NCI-H526 (cell line): ENCODE measurements at places on chromosomes 7 and 10.

GRCh38 chr7:131288450-131288849, 39.2 kb upstream of the MKLN1 start:
- DNase-seq: no peak

DNA sequence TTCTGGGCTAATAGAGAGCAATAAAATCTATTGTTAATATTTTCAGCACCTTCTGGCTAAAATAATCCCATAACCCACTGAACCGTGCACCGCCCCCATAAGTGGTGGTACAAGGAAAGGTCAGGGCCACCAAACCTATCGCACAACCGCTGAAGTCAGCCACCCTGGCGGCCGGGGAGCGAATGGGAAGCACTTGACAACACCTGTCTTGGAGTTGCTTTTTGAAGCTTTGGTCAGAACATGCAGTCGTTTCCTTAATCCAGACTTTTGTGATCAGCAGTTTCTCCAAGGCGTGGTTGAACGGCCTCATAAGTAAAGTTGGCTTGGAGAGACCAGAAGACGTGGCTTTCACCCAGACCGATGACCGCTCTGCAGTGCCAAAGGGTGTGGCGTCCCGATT, 97.4 kb downstream of the DNAJB6 start:
- no peak for DNase-seq

GRCh38 chr7:144786079-144786478, 49.8 kb downstream of the TPK1 start:
- DNase-seq: no peak

GRCh38 chr10:109851616-109852474, 71.5 kb downstream of the XPNPEP1 start:
- DNase-seq: no peak

DNA sequence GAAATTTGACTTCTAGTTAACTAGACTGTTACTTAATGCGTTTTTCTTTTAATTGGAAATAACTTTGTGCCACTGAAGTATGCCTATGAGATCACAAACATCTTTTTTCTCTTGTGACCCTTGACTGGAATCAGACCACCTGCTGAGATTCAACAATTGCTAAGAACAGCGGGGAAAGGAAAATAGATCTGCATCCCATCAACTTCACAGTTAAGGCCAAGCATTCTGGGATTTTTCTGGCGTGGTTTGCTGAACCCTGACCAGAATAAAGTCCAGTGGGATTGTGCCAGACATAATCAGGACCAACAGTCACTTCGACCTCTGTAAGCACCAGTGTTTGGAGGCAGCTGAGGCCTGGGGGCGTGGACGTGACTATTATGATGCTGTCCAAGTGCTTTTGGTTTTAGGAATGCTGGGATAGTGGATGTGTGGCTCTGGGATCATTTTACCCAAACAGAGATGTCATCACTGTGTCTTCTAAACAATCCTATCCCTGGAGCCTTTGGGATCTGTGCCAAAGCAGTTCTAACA, 373.3 kb upstream of the PRKCQ start:
- DNase-seq: no peak

DNA sequence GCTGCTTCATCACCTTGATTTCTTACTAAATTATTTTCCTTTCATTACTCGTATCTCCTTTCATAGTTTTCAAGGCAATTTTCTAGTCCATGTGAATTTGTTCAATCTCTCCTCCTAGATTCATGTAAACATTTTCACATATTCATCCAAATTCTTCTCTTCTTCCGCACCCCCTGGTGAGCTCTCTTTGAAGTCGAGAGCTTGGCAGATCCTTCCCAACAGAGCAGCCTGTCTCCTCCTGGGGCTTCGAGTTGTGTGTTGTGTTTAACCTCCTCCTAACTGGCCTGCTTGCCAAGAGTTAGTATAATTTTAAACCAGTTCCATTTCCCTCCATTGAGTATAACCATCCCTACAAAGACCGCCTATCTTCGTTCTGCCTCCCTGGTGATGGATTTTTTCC, 272.4 kb upstream of the CELF2 start:
- DNase-seq: no peak

DNA sequence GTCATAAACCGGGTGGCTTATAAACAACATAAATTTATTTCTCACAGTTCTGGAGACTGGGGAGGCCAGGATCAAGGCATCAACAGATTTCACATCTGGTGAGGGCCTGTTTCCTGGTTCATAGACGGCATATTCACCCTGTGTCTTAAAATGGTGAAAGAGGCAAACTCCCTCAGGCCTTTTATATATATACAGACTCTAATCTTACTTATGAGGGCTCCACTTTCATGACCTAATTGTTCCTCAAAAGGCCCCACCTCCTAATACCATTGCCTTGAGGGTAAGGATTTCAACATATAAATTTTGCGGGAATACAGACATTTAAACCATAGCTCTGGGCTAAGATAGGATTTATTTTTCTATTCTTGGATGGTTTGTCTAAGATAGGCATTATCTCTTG, 187.2 kb downstream of the PPP1R3A start:
- DNase-seq: no peak

GRCh38 chr7:83593921-83594475, 54.9 kb downstream of the SEMA3E start:
- no peak for DNase-seq

GRCh38 chr7:29486191-29486700, 77.4 kb upstream of the PRR15 start:
- no peak for DNase-seq

DNA sequence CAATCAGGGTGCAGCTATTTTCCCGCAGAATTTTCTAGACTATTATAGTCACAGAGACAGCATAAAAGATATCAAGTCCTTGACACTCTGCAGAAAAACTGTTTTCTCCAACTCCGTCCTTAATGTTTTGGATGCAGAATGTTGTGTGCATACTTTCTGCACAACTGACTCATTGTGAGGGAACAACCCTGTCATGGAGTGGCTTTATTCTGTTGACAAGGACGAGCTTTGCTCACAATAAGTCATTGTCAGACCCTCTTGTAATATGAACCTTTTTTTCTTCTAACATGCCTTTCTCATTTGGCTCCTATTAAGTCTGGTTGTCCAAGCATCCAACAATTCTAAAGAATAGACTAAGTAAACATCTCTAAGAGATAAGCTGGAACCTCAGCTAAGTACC, 17.3 kb downstream of the ABCB4 start:
- no peak for DNase-seq

DNA sequence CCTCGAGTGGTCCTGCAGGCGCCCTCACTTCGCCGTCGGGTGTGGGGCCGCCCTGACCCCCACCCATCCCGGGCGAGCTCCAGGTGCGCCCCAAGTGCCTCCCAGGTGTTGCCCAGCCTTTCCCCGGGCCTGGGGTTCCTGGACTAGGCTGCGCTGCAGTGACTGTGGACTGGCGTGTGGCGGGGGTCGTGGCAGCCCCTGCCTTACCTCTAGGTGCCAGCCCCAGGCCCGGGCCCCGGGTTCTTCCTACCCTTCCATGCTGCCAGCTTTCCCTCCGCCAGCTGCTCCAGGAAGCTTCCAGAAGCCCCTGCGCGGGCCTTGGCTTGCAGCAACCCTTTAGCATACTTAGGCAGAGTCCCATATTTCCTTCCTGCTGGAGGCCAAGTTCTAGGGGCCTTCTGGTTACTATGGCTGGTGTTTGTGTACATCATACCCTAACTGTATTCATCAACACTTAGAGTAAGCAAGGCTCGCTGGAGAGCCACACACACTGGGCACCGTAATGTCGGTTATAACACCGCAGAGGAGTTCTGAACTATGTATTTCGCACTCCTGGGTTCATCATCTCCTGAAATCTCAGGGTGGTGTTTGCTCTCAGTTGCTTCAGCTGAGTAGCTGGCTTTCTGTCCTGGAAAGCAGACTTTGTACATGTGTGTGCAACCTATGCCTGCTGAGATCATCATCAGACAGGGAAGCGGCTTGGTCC, 471 bp downstream of the MGMT start:
- no peak for DNase-seq

DNA sequence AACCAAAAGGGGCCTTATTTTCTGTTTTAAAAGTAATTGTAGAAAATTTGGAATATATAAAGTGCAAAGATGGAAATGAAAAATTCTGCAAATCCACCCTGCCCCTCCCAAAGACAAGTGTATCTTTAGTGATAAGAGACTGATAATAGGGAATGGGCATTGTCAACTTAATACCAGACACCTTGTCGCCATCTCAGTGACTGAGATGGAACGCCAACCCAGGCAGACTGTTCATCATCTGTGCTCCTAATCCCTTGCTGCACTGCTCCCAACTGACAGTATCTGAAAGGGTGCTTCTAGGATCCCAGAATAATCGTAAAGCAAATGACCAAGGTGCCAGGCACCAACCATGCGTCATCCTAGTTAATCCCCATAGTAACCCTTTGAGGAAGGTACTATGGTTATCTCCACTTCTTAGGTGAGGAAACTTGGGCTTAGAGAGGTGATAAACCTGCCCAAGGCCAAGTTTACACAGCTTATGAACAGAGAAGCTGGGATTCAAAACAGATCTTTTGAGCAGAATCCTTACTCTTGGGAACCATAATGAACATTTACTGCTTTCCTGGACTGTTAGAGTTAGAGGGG, 583.7 kb downstream of the GATA3 start:
- DNase-seq: no peak

DNA sequence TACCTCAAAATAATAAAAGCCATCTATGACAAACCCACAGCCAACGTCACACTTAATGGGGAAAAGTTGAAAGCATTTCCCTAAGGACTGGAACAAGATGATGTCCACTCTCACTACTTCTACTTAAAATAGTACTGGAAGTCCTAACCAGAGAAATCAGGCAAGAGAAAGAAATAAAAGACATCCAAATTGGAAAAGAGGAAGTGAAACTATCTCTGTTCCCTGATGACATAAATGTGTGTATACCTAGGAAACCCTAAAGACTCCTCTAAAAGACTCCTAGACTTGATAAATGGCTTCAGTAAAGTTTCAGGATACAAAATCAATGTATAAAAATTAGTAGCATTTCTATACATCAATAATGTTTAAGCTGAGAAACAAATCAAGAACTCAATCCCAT, 314.1 kb downstream of the WDR37 start:
- no peak for DNase-seq

DNA sequence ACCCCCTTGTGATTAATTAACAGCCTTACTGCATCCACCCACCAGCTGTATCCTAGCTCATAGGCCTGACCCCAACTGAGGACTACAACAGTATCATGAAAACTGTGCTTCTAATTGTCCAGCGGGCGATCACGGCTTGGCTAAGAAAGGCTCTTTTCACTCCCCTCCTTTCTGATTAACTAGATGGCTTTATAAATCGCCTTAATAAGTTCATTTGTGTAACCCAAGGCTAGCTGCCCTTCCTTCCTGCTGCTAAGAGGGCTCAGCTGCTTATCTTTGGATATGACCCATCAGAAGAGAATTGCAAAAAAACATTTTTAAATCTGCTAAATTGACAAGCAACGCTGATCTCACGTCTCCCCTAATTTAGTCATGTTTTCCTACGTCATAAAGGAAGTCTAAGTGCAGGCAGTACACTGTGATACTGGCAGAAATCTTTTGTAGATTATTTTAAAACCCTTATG, 163.0 kb upstream of the LAMB4 start:
- DNase-seq: no peak

DNA sequence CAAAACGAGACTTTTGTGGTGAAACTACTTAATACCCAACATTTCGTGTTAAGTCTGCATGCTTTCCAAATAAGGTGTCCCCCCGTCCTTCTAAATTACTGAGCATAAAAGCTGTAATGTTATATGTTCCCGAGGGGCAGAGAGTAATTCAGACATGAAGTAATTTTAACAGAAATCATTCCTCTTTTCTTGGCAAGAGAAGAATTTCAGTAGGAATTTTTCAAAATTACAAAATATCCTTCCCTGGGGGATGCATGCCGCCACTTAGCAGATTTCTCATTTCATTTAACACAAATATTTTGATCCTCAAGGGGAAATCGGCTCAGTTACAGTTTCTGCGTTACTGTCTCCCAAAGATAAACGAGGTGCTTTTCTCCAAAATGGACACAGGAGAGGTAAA, 213.2 kb upstream of the RHOBTB1 start:
- DNase-seq: no peak

GRCh38 chr7:91408388-91409154, 144.3 kb downstream of the FZD1 start:
- no peak for DNase-seq

DNA sequence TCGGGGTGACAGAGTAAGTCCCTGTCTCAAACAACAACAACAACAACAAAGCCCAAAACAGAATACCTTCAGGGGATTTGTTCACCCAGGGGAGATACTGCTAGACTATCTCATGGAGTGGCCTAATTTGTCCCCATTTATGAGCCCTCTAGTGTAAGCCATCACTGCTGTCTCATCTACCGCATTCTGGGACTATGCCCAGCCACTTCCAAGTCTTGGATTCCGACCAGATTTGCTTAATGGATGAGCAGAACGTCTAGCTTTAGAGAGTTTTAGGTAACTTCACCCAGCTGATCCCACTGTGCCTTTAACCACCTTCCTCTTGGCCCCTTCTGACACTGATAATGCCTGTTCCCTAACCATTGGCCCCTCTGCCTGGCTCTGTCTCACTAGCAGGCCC, 47.1 kb downstream of the PAPSS2 start:
- DNase-seq: no peak

GRCh38 chr7:49023345-49024328, 99.3 kb downstream of the CDC14C start:
- no peak for DNase-seq

DNA sequence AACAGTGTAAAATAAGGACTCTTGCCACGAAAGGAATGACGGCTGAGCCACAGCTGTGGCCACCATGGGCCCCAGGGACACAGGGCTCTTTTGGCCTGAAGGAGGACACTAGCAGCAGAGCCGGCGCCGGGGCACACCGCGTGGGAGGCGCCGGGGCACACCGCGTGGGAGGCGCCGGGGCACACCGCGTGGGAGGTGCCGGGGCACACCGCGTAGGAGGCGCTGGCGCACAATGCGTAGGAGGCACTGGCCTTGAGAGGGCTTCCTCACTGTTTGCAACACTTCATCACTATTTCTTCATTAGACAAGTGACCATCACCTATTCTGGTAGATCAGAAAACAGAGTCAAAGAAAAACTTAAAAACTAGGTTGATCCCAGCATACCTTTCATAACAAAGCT, 23.4 kb downstream of the ESYT2 start:
- DNase-seq: no peak

- DNase-seq: no peak
Observed at GRCh38 chr7:15555381-15555859, 6.4 kb downstream of the AGMO start.

DNA sequence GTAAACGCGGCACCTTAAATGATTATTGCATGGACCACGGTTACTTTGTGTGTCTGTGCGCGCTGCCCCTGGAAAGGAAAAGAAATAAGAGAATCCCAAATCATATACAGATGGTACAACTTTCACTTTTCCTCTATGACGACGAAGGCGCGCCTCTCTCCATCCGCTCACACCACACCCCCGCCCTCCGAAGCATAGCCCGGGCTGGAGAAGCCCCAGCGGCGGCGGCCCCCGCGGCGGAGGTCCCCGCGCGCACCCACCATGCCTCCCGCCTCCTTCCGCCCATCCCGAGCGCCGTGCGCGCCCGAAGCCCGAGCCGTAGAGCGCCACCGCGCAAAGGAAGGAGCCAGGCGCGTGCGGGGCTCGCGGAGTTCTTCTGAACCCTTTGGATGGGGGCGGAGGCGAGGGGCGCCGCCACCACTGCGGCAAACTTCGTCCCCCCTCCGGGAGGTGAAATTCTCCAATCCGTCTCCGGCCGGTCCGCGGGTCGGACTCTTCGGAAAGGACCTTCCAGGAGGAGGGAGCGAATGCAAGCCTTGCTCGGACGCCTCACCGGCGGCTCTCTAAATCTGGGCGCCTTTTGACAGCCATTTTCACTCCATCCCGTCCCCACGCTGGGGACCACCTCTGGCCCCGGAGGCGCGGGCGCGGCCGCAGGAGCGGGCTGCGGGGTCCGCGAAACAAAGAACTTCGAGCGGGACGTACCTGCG, 588 bp downstream of the GLI3 start:
- DNase-seq: no peak
